Nucleus accumbens (tissue), 56 donors: ENCODE measurements at places on chromosomes 13 and 19.

DNA sequence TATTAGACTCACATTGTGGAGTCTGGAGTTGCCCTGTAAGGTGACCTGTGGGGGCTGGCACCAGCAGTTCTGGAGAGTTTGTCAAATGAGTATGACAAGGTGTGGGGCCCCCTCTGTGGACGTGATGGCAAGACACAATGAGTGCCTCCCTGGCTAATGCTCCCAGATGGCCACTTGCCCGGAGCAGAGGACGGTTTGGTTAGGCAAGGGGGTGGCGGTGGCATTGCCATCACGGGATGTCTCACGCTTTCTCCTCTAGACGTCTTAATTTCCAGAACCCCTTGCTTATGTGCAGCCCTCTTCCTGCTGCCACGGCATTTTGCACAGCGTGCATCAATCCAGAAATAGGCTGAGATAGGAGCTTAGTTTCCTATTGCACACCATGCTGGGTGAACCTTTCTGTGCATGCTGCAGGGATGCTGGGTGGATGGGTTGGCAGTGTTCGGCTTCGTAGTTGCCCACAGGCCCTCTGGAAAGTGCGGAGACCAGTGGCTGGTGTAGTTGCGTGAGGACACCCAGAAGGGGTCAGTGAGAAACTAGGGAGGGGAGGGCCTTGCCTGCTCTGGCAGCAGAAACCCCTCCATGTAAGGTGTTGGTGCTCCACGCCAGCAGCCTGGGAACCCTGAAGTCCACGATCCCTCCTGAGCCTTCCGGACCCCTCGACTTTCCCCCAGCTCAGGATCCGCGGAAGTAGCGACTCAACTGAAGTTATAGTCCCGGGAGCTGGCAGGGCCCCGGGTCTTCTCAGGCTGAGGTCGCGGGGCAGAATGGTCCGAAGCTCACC is 18.1 kb upstream of the LRP3 start:
- DNase-seq, result peak; percentile 62

DNA sequence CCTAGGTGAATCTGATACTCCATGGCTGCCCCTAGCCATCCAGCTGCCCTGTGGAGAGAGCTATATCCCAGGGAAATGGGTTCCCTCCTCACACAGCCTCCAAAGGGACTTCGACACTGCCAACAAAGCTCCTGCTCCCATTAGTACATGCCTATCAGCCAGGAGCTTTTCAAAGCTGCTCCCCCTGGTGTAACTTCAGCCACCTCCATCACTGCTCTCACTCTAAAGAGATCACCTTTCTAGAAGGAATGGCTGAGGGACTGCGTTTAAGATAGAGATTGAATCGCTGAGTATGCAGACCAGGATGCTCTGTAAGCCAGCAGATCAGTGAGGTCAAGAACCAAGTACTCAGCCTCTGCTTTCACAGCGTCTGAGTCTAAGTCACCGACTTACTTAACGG is 213.7 kb downstream of the NALCN start:
- DNase-seq, result no peak

DNA sequence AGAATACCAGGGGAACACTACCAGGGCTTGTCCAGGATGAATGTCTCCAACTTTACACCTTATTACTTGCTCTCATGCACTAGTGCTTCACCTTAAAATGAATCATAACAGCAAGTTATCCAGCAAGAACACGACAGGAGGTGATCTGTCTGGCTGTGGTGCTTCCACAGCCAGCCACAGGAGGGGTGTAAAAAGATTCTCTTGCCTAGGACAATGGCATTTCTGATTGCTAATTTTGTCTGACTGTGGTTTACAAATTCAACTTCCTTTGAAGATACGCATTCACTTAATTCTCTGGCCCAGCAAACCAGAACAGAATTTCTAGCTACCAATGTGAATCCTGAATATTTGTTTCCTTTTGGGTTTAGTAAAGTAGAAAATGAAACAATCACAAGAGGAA is 23.1 kb upstream of the COG3 start:
- no peak for DNase-seq

DNA sequence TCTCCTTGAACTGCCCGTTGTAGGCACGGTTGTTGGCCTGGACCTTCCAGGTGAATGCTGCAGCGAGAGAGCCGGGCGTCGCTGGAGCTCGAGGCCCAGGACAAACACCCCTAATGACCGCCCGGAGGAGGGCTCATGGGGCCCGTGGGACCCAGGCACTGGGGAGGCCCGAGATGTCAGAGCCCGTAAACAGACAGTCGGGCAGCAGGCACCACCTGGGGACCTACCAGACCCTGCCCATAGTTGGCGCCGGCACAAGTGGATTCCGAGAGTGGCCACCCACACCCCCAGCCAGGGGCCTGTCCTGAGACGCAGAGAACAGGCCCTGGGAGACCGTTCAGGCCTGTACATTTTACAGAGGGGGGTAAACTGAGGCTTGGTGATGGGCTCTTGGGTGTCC is 2.4 kb downstream of the ATP8B3 start:
- DNase-seq, result no peak

- no peak for DNase-seq
Measured at GRCh38 chr19:7470540-7471305, 18.1 kb downstream of the PEX11G start.
